ENCODE measurements at places on chromosomes 16 and 17. TPM values are rescaled to one million over a fixed set of nuclear protein-coding genes. Genes with fewer than 3 reads are reported as not detected.

KRTAP3-3 gene
- total RNA-seq, result not detected

ZFP3 gene
- total RNA-seq, result 3.3 TPM

NGFR gene
- 0.11 TPM for total RNA-seq

KRTAP9-4 gene
- total RNA-seq, result not detected

Measured in activated CD8-positive, alpha-beta T cell treated with anti-CD3 and anti-CD28 coated beads, Interleukin-2, amount 10 ng/mL, durations not matched to agents 7 days and 5 days (primary cell).